Fibroblast of the conjunctiva (primary cell): ENCODE measurements at places on chromosomes 12 and 14.
A peak's percentile ranks its signal among the peaks of the same experiment; 100 is the strongest.

- no peak for DNase-seq
Measured at GRCh38 chr12:93673084-93673483, 4.1 kb upstream of the CRADD start.

GRCh38 chr14:54709444-54709843, 142.5 kb downstream of the SAMD4A start:
- no peak for DNase-seq

- DNase-seq = no peak
Measured at GRCh38 chr12:1906579-1906978, 11.9 kb downstream of the CACNA2D4 start.

DNA sequence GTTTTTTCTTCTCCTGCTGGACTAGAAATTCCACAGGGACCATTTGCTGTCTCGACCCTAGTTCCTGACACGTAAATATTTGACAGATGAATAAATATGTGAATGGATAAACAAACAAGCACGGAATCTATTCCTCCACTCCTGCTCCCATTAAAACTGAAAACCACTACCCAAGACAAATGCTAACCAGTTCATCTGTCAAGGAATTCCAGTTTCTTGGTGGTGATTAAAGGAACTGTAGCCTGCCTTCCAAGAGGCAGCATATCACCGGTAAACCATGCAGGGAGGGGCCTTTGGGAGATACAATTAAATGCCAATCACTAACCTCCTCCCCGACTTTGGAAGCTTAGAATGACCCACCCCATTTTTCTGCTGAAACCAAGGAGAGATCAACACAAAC, 95.4 kb downstream of the TTC7B start:
- DNase-seq = no peak

DNA sequence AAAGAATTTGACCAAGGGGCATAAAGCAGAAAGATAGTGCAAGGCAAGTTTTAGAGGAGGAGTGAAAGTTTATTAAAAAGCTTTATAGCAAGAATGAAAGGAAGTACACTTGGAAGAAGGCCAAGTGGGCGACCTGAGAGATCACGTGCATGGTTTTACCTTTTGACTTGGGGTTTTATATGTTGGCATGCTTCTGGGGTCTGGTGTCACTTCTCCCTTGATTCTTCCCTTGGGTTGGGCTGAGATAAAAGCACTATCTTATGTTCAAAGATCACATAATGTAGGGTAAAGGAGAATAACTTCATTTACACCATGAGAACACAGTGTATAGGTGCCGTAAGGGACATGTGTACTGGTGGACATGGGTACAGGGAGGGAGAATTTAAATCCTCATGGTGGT, 17.7 kb upstream of the TMEM30B start:
- DNase-seq = no peak

DNA sequence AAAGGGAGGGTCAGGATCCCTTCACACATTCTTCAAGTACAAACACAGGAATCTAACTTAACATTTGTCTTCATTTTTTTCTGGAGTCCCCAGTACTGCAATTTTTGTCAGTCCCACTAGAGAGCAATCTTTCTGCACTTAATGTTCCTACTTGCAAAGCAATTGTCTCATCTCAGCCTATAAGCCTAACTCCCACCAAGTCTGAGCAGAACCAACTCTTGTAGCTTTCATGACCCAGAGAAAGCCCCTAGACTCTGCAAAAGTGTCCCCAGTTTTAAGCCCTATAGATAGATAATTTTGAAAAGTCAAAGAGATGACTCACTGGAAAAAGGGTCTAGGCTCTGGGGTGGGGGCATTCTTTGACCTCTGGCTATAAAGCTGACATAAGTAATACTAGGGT, 1.8 kb upstream of the ZBTB39 start:
- peak; percentile 65 for DNase-seq

DNA sequence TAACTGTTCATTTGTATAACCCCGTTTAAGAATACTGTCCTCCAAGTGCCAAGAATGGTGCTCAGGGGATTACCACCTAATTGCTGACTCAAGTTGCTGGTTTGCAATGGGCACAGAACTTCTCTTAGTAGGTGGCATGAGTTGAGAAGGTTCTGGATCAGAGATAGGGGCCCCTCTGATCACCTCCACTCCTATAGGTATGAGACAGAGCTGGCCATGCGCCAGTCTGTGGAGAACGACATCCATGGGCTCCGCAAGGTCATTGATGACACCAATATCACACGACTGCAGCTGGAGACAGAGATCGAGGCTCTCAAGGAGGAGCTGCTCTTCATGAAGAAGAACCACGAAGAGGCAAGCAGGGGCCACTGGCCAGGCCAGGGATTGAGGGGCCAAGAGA, 1.6 kb downstream of the KRT18 start:
- DNase-seq = no peak

- DNase-seq = no peak
Measured at GRCh38 chr12:127980585-127980984, 286.4 kb upstream of the TMEM132C start.

- no peak for DNase-seq
Measured at GRCh38 chr12:51985154-51985835, 21.5 kb upstream of the TAMALIN start.

GRCh38 chr12:480831-481816, 21.4 kb downstream of the B4GALNT3 start:
- DNase-seq = no peak

DNA sequence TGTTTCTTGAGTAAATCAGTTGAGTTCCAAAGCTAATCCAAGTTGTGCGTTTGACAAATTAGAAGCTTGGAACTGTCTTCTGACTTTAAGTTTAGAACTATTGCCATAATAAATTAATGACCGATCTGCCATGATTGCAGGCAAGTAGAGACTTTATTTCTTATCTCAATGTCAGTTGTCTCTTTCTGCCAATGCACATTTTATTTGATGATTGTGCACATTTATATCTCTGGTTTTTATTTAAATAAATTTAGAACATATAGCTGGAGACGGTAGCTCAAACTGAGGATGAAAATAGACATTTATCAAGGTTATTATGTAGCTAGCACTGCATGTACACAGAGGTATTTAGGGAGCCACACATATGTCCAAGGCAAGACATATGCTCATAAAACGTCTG, 34.1 kb downstream of the SLCO1B1 start:
- DNase-seq = no peak
